Sigmoid colon (tissue), 7 donors: ENCODE measurements at places on chromosomes 13 and 19. TPM values are rescaled to one million over a fixed set of nuclear protein-coding genes. Genes with fewer than 3 reads are reported as not detected.

The NOVA2 gene
- total RNA-seq, result 1.8 TPM

GRCh38 chr19:3365836-3366752 lies at the start of gene NFIC:
TSS of gene NFIC (plus strand) at chr19:3366583. CDS start at chr19:3366637, 54 bp downstream.
- H3K27ac ChIP-seq, result peak within 1 kb of the TSS; percentile 99
- H3K4me3 ChIP-seq, result peak within 1 kb of the TSS; percentile 100
- no peaks in the 10 kb centered on the region for H3K36me3 ChIP-seq
- DNase-seq, result peak; percentile 94
- no peaks in the 10 kb centered on the region for H3K4me1 ChIP-seq

GRCh38 chr13:75830842-75831241 lies 194.7 kb downstream of the LMO7 start:
- no peaks in the 10 kb centered on the region for H3K4me1 ChIP-seq
- no peaks in the 10 kb centered on the region for H3K27me3 ChIP-seq
- no peak overlapping the region for H3K4me3 ChIP-seq
- no peak overlapping the region for H3K27ac ChIP-seq
- no peak for DNase-seq

DNA sequence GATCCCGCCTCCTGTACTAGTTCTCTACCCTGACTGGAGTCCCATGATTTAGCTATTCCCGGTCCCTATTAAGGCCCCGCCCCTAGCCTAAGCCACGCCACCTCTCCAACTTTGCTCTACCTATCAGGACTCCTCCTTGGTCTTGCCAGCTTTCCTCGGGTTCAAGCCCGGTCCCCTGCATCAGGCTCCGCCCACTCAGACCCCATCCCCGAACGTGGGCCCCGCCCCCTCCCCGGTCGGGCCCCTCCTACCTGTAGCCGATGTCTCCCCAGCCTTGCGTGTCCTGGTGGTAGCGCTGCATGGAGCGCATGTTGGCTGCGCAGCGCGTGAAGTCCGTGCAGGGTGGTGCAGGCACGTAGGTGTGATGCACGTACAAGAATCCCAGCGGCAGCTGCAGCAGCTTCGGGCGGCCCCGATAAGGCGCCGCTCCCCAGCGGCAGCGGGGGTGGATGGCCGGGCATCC lies 7.3 kb upstream of the RASAL3 start:
- no peaks in the 10 kb centered on the region for H3K4me1 ChIP-seq
- no peak overlapping the region for H3K4me3 ChIP-seq
- peak; percentile 36 for DNase-seq
- H3K36me3 ChIP-seq, result no peaks in the 10 kb centered on the region
- H3K27ac ChIP-seq, result no peak overlapping the region
